CD8-positive, alpha-beta memory T cell (primary cell): ENCODE measurements at places on chromosomes 5 and 9.

DNA sequence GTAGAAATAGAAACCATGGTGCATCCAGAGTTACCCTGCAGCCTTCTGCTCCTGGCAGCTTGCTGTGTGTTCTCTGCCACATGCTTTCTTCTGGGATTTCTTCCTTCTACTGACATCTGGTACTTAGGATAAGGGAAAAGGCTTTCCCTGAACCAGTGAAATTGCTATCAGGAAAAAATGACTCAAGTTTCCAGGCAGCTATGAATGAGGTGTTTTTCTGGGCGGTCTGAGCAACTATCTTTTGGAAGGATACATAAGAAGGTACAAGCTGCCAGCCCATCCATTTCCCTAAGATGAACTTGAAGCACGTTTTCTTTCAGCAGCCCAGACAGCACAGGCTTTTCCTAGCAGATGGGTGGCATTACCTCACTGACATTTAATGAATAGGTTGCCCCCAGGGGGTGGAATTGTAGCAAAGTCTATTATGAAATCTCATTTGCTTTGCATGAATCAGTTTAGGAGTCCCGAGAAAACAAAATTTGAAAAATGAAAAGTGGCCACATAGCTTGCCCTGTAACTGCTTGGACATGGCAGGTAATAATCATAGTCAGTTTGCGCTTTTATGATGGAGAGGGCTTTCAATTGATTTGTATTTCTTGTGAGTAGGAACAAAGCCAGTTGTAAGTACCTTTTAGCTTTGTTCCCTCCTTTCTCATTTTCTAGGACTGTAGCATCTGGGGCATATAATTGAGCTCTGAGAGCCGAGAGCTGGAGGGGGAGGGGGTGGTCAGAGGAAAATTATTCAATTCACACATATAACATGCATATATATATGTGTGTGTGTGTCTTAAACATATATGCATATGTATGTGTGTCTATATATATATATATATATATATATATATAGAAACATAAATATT, 108.5 kb downstream of the C9orf152 start:
- no peak for DNase-seq

DNA sequence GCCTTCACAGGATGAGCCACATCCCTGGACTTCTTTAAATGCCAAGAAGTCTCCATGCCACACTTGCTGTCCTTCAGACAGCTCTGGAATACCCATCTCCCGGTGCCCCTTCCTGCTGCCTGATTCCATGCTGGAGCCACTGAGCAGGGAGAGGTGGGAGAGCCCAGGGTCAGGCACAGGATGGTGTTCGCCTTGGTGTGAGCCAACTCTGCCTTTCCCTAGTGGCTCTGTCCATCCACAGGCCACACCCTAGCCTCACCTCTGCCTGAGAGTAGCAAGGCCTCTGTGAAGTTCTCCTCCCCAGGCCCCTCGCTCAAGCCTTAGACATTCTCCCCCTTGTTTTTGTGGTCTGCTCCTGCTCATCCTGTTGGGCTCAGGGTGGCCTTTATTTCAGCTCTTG, 54.2 kb upstream of the ANGPTL2 start:
- no peak for DNase-seq

- DNase-seq = peak; percentile 38
These were observed 76.9 kb upstream of the HTR4 start for GRCh38 chr5:148730942-148731898.

DNA sequence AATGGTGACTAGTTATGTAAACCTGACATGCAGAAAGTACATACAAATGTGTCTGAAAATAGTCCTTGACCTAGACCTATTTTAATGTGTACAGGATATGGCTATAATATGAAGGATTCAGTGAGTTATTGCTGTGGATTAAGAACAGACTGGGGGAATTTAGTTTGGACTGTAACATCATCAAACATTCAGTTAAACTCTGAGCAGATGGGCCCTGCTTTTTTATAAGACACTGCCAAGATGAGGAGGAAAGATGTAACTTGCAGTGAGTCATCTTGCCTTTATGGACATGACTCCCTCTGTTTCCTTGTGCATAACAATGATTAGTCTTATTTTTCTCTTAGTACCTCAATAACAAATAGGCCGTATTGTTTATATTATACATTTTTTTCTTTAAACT, 12.2 kb downstream of the PPP3R2 start:
- DNase-seq = no peak

GRCh38 chr9:9337129-9337528, 1275.7 kb downstream of the PTPRD start:
- no peak for DNase-seq

DNA sequence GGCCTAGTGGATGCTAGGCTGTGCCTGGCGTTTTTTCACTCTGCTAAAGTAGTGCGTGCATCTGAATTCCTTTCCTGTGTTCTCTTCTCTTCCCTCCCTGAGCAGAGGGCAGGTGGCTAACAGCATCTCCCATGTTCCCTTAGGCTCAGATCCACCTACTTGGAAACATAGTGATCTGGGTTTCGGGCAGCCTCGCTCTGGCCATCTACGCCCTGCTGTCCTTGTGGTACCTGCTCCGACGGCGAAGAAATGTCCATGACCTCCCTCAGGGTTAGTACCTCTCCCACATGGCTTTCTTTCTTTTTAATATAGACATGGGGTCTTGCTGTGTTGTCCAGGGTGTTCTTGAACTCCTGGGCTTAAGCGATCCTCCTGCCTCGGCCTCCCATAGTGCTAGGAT, 9.9 kb downstream of the UCK1 start:
- DNase-seq = no peak

- no peak for DNase-seq
These were observed 1767.7 kb downstream of the EFNA5 start for GRCh38 chr5:105903069-105903468.

DNA sequence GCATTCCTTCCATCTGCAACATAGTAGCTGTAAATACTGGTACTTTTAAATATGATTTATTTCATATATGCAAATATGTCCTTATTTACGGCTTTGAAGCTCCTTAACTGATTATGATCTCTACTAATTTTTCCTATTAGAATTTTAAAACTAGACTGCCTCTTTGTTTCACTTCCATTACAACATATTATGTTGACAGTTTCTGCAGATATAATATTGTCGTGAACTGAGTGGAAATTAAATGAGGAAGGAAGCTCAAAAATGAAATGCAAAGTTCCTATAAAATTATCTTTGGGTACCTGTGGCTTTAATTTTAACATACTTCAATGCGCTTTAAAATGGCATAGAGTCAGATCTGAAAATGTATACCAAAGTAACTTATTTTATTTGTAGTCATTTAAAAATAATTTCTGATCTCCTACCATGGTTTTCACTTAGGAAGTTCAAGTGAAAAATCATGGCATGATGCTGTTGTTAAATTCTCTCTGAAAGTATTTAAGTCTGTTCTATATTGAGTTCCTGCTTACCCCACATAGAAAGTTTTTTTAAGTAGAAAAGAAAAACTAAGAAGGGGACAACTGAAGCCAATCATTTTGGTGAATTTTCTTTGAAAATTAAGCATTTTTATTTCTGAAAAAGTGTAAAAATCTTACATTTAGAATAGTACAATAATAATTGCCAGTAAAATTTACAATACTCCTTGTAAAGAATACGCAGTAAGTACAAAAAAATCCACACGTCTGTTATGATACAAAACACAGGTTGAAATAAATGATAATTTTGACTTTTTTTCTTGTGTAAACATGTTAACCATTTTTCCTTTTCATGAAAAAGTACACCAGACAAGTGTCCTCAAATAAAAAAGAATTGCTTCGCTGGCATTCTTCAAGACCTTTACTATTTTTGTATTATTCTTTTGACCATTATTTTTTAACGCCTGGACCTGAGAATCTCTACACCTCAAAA, 2.6 kb downstream of the FOXD1 start:
- DNase-seq = no peak

DNA sequence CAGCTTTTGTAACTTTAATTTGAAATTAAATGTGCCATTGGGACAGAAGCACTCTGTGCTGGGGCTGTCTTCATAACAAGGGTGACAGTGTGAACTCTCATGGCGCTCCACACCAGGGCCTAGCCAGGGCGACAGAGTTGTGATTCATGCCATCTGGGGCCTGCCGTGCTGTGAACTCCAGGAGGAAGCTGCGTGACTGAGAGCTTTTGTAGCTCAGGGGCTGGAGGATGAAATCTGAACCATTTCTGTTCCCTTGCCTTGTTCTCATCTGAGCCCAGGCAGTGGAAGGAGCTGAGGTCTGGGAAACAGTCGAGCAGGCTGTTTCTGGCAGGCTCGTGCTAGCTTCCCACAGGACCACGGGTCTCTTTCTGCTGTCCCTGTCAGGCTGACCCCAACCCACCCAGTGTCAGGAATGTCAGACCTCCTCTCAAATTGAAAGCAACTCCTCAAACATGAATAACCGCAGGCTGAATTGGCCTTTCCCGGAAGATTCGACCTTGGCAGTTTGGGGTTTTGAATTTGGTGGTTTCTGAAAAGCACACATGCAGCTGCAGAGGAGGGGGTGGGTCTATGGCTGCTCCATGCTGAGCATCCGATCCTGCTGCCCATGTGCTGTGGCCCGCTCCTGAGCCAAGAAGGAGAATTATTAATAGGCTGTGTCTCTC, 69.2 kb upstream of the RPS23 start:
- DNase-seq = no peak

- DNase-seq = no peak
These were observed 48.7 kb upstream of the ACTBL2 start for GRCh38 chr5:57531333-57531732.

DNA sequence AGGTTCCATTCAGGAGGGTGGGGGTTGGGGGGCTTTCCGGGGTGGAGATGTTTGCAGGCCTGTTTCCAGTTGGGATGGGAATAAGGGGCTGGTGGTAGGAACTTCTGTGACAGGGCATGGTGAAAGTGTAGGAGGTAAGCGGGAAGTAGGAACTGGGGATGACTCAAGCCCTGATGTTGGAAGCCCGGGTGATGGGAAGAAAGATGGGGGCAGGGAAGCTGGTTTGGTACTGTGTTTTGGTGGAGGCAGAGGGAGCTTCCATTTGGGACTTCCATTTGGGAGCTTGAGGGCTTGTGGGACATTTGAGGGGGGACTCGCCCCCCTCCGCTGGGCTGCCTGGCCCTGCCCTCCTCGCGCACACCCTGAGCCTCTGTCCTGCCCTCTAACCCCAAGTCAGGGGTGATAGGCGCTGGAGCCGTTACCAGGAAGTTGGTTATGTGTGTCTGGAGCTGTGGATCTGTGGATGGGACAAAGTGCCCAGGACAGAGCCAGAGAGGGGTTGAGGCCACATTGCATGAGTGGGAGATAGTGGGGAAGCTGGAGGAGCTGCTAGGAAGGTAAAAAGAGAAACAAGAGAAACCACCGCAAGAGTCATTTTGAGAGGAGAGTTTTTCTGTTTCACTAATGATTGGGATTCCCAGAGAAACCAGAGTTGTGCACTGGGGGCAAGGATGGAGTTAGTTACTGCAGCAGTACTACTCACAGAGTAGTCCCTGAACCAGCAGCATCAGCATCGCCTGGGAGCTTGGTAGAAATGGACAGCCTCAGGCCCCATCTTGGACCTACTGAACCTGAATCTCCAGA, 6.6 kb downstream of the RGS14 start:
- DNase-seq = no peak

- DNase-seq = no peak
These were observed 234.5 kb upstream of the TRPM3 start for GRCh38 chr9:71355884-71356283.

DNA sequence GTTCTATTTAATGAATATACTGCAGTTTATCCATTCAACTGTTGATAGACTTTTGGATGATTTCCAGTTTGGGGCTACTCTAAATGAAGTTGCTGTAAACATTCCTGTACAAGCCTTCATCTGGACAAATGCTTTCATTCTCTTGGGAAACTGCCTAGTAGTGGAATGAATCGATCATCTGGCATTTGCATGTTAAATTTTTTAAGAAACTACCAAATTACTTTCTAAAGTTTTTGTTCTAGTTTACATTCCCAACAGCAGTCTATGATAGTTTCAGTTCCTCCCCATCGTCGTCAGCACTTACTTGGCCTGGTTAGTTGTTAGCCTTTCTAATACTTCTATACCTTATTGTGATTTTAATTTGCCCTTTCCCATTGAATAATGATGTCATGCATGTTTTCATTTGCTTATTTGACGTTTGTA, 306.3 kb downstream of the FER start:
- no peak for DNase-seq

DNA sequence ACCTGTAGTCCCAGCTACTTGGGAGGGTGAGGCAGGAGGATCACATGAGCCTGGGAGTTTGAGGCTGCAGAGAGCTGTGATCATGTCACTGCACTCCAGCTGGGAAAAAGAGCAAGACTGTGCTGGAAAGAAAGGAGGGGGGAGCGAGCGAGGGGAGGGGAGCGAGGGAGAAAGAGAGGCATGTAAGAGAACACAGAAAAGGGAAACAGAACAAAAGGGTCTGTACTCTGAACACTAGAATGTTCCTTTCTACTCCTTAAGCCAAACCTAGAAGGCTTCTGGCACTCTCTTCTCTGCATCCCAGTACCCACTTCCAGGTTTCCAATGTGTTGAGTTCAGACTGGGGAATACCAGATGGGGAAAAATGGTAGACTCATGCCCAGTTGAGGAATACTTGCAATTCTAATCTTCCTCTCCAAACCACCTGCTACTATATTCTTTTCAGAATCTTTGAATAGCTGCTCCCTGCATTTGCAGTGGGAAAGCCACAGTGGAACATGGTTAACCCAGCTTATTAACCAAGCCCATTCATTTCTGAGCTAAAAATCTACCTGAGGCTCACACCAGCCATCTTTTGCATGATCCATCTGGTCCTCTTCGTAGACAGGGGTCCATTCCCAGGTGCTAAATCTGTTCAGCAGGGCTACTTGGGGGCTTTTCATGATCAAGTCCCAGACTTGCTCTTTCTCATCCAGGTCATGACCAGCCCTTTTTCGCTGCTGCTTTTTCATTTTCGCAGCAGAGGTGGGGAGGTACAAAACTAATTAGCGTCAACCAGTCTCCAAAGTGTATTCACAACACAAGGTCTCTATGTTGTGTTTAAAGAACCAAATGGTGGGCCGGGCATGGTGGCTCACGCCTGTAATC, 34.9 kb downstream of the SEMA4D start:
- peak; percentile 30 for DNase-seq

GRCh38 chr5:12883395-12883794, 979.1 kb upstream of the CTNND2 start:
- DNase-seq = no peak

- peak; percentile 31 for DNase-seq
These were observed 99.0 kb upstream of the SLC1A3 start for GRCh38 chr5:36507332-36507952.

DNA sequence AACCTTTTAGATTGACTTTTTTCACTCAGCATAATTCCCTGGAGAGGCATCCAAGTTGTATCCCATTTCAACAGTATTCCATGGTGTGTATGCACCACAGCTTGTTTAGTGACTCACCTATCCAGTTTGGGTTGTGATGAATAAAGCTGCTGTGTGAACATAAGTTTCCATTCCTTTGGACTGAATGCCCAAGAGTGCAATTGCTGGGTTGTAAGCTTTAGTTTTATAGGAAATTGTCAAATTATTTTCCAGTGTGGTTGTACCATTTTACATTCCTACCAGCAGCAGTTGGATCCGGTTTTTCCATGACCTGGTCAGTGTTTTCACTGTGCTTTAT, 60.9 kb upstream of the TMED7 start:
- DNase-seq = no peak

DNA sequence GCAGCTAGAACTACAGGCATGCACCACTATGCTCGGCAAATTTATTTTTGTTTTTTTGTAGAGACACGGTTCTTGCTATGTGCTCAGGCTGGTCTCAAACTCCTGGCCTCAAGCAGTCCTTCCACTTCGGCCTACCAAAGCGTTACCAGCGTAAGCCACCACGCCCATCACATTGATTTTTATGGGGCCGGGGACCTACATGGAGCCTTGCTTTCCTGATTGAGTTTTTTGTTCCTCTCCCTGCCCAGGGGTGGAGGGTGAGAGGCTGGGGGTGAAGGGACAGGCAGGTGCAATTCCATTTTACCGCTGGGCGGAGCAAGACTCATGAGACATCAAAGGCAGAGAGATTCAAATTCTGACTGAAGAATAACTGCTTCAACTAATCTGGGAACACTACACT, 1.9 kb downstream of the ALDH1B1 start:
- no peak for DNase-seq
